Urinary bladder (tissue), 4 donors: ENCODE measurements at places on chromosomes 3 and 15.

DNA sequence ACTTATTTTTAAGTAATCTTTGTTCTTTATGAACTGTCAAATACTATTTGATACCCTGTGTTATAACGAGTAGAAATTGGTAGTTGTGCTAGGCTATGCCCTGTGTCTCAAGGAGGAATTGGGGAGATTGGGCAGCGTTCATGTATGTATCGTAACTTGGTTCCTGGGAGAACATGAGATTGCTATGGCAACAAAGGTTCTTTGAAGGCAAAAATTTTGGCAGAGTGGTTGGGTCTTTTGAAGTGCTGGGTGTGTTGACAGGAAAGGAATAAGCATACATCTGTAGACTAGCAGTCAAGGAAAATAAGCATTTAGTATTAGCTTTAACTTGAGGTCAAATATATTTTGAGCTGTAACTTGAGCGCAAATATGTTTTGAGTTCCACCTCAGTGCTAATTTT is 45.3 kb downstream of the TCF12 start:
- no peak for DNase-seq

DNA sequence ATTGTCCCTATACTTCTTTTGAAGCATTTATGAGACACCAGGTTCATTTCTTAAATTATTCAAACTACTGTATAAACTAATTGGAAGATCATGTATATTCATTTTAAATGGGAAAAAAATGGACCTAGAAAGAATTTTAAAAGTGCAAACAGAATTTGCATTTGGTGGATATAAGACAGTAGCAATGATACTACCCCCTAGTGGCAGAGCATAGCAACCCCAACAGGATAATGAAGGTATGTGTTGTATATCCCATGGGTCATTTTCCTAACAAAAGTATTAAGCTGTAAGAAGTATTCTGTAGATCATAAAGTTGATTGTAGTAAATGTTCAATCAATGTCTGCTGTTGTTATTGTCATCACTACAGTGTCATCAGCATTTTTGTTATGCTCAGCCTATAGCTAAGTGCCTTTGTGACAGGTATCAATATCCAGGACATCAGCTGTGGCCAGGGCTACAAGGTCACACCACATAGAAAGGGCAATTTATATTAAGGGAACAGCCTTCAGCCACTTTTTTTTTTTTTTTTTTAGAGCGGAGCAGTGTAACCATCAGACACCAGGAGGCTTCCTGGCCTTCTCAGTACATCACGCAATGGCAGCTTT is 175.8 kb downstream of the FOXB1 start:
- no peak for DNase-seq

DNA sequence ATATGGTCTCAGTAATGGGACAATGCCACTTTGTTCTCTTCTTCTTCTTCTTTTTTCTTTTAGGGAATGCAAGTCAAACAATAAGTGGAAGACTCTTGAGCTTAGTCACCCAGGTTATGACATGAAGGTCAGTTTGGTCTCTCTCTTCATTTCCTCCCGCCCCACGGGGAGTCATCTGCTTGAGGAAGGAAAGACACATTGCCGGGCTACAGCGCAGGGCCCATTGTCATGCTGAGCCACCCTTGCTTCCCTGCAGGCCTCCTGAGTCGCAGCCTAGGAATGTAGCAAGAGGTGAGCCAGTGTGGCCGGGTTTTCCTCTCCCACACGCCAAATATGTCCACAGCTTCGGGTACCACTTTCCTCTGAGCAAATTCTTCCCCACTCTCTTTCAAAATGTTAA is 47.6 kb downstream of the RAP2B start:
- no peak for DNase-seq

GRCh38 chr3:143514874-143515273 is 333.4 kb downstream of the SLC9A9 start:
- DNase-seq, result no peak
